ENCODE measurements at places on chromosomes 5 and 9.

DNA sequence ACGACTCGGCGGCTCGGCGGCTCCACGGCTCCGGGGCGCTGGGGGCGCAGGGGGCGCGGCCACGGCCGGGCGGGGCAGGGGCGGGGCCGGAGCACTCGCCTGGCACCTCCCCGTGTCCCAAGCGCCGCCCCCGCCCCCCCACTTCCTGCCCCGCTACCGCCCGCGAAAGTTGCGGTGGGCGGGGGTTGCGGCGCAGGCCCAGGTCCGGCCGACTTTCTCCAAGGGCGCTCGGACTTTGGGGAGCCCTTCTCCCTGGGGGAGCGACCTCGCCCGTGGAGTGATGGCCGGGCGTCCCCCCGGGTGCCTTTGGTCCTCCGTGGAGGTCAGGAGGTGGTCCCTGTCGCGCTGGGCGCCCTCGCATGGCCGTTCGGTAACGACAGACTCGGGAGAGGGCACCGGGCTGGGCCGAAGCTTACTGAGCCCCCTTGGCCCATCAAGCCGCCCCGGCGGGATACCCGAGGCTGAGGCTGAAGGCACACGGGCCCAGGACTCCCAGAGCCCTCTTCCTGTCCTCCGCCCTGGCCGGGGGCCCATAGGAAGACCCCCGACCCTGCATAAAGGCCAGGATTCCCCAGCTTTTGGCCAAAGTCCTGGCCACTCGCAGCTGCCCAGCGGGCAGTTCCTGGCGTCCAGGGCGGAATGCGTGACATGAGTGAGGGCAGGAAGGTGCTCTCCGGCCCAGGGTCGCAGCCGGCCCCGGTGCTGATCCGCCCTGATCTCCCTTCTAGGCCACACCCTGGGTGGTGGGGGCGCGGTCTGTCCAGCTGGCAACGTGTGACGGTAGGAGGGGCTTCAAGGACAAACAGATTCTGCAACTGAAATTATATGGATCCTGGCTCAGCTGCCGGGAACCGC is 883 bp upstream of the VAV2 start:
- peak; percentile 6 for DNase-seq

- DNase-seq: no peak
Measured at GRCh38 chr9:3746296-3747275, 220.8 kb upstream of the RFX3 start.

- no peak for DNase-seq
Measured at GRCh38 chr5:103385722-103386121, 127.2 kb downstream of the MACIR start.

DNA sequence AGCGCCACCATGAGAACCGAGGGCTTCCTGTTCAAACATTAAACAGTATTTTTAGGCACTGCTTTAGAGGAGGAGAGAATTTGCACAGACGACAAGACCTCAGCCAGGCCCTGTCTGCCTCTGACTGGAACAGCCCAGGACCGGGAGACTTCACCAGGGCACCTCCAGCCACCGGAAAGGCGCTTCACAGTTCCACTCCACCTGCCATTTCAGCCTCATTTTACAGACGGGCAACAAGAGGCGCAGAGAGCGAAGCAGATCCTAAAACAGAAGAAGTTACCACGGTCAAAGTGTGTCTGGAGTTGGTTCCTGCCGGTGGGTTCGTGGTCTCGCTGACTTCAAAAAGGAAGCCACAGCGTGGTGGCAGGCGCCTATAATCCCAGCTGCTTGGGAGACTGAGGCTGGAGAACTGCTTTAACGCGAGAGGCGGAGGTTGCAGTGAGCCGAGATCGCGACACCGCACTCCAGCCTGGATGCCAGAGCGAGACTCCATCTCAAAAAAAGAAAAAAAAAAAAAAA is 28.4 kb downstream of the COL23A1 start:
- no peak for DNase-seq

- no peak for DNase-seq
Measured at GRCh38 chr5:65440456-65440855, 41.3 kb downstream of the ADAMTS6 start.

Measured in hematopoietic multipotent progenitor cell treated with erythropoietin and hydrocortisone succinate and interleukin-3 and kit ligand, for 17 days (in vitro differentiated cells).